Activated T-helper 2 cell treated with anti-CD3 and anti-CD28 coated beads, Interferon-gamma antibody, Interleukin-2, Interleukin-4, amounts not matched to agents 10 μg/mL and 5 μg/mL and 100 μg/mL, durations not matched to agents 14 hours and 24 hours and 36 hours (primary cell): ENCODE measurements at places on chromosomes 12 and 14. TPM values are rescaled to one million over a fixed set of nuclear protein-coding genes. Genes with fewer than 3 reads are reported as not detected.

DNA sequence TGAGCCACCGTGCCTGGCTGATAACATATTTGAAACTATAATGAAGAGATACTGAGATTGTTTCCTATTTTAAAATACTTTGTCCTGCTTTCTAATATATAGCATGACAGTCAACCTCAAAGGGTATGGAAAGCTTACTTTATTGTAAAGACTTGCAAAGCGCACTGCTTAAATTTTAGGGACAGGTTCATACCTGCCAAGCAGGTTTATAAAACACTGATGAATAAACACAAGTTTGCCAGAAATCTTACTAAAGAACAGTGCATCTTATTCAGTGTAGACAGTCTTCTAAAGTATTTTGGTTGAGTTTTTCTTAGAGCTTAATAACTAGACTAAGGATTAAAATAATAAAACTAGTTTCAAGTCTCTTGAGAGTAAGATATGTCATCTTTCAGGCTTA, 4.8 kb downstream of the C12orf71 start:
- no peak overlapping the region for H3K4me3 ChIP-seq
- H3K36me3 ChIP-seq: no peaks in the 10 kb centered on the region
- peaks cover 17% of the 10 kb centered on the region for H3K4me1 ChIP-seq
- no peak for DNase-seq

The RNF31 gene
- 80.4 and 92.0 TPM in 2 replicates for total RNA-seq

The GLT8D2 gene
- 0.11 TPM in 1 of 2 replicates, not detected in the other for total RNA-seq

DNA sequence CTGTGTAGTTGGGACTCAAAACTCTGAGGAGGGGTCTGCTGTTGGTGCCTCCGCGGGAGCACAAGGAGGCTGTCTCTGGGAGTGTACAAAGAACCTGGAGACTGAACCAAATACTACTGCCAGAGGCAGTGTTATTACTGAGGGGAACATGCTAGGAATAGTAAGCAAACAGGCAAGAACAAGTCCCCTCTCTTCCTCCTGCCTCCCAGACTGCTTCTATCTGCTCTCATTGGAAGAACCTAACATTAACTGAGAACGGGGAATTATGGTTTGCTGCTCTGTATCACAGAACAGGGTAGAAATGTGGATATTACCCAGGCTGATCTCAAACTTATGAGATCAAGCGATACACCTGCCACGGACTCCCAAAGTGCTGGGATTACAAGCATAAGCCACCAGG, 4.5 kb upstream of the KMT5A start:
- H3K27me3 ChIP-seq: no peaks in the 10 kb centered on the region
- peaks cover 4% of the 10 kb centered on the region for H3K4me1 ChIP-seq
- no peak overlapping the region for H3K27ac ChIP-seq
- no peak for DNase-seq
- no peak overlapping the region for H3K4me3 ChIP-seq
- H3K36me3 ChIP-seq: no peaks in the 10 kb centered on the region

DNA sequence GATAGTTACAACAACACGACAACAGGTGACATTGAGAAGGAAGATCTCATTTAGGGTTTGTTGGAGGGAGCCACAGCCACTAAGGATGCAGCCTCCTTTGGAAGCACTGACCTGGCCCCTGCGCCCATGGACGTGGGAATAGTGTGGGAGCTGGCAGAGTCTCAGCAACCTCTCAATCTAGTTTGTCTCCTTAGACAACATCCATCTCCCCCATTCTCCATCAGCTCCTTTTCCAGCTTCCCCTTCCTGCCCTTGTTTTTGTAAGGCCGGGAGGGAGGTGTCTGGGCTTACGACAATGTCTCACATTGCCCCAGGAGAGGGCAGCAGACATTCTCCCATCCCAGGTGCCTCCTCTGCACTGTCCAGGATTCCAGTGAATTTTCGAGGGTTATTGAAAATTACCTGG, 170.2 kb upstream of the PZP start:
- H3K27ac ChIP-seq: no peak overlapping the region
- no peak overlapping the region for H3K4me3 ChIP-seq
- DNase-seq: no peak

DNA sequence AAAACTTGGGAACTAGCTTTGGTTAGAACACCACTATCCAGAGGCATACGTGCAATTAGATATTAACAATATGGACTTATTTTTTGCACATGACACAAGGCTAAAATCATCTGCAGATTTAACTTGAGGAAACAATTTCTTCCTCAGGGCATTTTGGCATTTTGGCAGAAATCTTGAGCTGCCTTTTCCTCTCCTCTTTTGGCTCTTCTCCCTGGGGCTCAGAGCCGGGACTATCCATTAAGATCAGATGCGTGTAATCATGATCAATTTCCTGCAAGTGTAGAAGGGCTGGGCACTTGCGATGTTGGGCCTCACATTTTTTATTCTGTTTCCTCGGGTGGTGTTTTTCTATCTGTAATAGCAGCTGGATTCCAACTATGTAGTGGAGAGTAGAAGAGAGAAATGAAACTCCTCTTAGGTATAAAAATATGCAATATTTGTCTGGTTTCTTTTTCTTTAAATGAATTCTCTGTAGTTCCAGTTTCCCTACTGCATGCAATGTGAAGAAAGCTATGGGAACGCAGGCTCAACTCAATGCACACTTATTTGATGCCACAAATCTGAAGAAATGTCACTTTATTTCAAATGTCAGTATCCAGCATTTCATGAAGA, 1010.8 kb downstream of the FLRT2 start:
- H3K4me1 ChIP-seq: no peaks in the 10 kb centered on the region
- H3K36me3 ChIP-seq: no peaks in the 10 kb centered on the region
- no peaks in the 10 kb centered on the region for H3K27me3 ChIP-seq
- DNase-seq: no peak
- H3K4me3 ChIP-seq: no peak overlapping the region

GRCh38 chr14:100653409-100653808, 66.2 kb upstream of the BEGAIN start:
- H3K27me3 ChIP-seq: peaks cover 35% of the 10 kb centered on the region
- H3K4me3 ChIP-seq: no peak overlapping the region
- H3K27ac ChIP-seq: no peak overlapping the region
- H3K36me3 ChIP-seq: no peaks in the 10 kb centered on the region

DNA sequence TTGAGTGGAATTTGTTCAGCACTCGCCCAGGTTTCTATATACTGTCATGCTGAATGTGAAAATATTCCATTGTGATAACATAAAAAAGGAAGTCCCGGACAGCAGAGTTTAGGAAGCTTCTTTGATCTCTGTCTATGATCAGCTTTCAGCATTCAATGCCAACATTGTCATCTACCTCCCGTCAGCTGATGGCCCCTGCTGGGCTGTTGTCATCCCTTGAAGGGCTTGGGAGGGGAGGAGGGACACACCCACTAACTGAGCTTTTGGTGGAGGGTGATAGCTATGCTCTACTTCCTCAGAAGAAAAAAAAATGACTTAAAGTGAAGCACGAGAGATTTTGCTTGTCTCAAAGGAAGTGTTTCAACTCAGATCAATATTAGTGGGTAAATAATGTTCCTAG, 4.7 kb upstream of the KRT77 start:
- no peak for DNase-seq
- H3K36me3 ChIP-seq: no peaks in the 10 kb centered on the region
- H3K4me3 ChIP-seq: no peak overlapping the region

- peaks cover 22% of the 10 kb centered on the region for H3K27me3 ChIP-seq
- no peaks in the 10 kb centered on the region for H3K4me1 ChIP-seq
These were observed 5.8 kb downstream of the PLEKHD1 start for GRCh38 chr14:69490219-69490918.

The MAP1LC3B2 gene
- total RNA-seq: 0.37 and 0.60 TPM in 2 replicates

DNA sequence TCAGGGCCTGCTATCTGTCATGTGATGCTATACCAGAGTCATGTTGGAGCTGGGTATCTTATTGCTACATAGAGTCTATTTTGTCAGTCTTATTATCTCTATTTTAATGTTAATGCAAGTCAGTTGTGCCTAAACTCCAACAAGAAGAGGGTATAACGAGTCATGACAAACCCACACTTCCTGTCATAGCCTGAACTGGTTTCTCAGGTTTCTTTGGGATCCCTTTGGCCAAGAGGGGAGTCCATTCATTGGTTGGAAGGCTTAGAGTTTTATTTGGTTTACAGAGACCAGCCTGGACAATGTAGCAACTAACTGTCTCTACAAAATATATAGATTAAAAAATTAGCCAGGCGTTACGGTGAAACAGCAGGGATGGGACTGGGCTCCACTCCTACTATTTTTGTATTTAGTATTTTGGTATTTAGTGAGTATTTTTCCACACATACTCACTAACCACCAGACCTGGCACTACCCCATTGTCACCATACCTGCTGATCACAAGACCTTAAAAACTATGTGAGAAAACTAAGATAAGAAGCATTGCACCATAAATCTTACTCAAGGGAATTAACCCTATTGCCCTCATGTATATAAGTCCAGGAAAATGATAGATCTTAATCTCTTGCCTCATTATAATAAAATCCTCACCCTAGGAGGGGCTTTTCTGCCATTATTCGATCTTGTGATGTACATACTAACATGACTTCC, 387.5 kb downstream of the IPO8 start:
- no peak overlapping the region for H3K4me3 ChIP-seq
- H3K4me1 ChIP-seq: no peaks in the 10 kb centered on the region
- H3K27ac ChIP-seq: no peak overlapping the region
- H3K27me3 ChIP-seq: no peaks in the 10 kb centered on the region

The KRT73 gene
- not detected in 2 replicates for total RNA-seq

GRCh38 chr12:131980263-131980662, 30.5 kb downstream of the EP400 start:
- no peak for DNase-seq
- no peak overlapping the region for H3K4me3 ChIP-seq
- no peaks in the 10 kb centered on the region for H3K4me1 ChIP-seq
- peaks cover 57% of the 10 kb centered on the region for H3K36me3 ChIP-seq
- no peaks in the 10 kb centered on the region for H3K27me3 ChIP-seq
- no peak overlapping the region for H3K27ac ChIP-seq

DNA sequence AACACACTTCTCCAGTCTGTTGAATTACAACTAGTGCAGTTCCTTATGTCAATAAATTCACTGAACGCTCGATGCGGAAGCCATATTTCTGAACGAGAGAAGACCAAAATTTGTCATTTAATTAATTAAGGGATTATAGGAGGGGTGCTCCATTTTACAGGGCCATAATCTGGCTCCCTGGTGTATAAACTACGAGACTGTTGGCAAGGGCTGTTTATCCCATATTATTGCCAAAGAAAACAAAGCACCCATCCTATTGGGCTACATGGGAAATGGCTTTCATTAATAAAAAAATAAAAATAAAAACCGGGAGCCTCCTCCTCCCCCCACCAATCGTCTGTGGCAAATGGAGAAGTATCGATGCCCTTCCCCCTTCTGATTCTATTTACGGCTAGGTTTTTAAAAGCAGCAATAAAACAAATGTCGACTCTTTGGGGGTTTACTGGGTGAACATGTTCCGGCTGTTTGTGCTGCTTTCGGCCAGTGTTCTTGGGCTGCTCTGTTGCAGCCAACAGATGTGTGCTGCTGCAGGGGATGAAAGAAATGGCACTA, 24.8 kb downstream of the ATF7 start:
- peaks cover 31% of the 10 kb centered on the region for H3K36me3 ChIP-seq
- H3K27ac ChIP-seq: no peak overlapping the region
- no peaks in the 10 kb centered on the region for H3K27me3 ChIP-seq
- H3K4me1 ChIP-seq: peaks cover 13% of the 10 kb centered on the region
- no peak for DNase-seq
- no peak overlapping the region for H3K4me3 ChIP-seq

GRCh38 chr14:70013271-70013873, 134.2 kb downstream of the SMOC1 start:
- peaks cover 5% of the 10 kb centered on the region for H3K4me1 ChIP-seq
- H3K27me3 ChIP-seq: peaks cover 19% of the 10 kb centered on the region
- no peak overlapping the region for H3K27ac ChIP-seq
- H3K36me3 ChIP-seq: no peaks in the 10 kb centered on the region
- H3K4me3 ChIP-seq: no peak overlapping the region
- no peak for DNase-seq

The PRB2 gene
- total RNA-seq: not detected in 2 replicates

DNA sequence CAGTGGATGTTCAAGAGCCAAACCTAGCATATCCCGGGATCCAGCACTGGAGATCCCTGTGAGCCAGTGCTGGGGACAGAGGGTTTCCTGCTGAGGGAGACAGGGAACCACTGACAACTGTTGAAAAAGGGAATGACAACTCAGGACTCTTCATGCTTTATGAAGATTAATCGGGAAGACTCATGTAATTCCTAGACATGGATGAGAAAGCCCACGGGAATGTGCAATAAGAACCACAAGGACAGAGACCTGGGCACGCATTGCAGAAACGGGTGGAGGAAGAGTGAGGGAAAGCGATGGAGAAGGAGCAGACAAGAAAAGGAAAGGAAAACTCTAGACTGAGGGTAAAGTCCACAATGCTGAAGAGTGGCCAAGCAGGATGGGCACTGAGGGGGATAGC, 296.0 kb downstream of the PCNX1 start:
- no peak overlapping the region for H3K4me3 ChIP-seq
- DNase-seq: no peak
- H3K27ac ChIP-seq: no peak overlapping the region
- H3K4me1 ChIP-seq: peaks cover 3% of the 10 kb centered on the region

The NPFF gene
- not detected in 2 replicates for total RNA-seq

DNA sequence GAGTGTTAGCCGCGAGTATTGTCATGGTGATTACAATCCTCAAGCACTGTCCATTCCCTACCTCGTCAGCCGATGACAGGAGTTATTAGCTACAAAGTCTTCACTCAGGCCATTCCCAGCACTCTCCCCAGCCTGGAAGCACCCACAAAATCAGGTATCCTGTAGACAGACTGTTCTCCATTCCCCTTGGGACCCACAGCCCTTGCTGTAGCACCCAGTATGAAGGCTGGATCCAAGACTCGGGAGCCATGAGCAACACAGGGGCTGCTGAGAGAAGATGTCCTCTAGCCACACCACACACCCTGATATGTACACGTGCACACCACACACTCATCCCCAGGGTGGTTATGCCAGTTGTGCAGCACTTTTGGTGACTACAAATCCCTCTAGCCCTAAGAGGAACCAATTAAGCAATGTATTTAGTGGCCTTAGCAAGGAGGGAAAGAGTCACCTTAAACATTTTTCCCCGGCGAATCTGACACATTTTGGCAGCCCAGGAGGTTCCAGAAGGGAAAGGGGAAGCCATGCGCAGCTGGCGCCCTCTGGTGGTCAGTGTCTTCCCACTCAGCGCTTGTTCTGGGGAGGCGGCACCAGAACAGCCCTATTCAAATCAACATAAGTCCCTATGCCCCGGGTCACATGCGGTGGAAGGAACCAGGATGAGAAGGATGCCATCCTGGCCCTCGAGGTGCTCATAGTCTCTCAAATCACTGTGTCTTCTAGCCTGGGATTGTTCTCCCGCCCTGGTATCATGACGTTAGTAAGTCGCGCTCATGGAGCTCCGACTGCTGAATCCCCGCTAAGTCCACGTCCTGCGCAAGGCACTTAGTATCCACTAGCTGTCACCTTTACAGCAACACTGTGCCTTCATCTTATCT, 96.9 kb downstream of the GCH1 start:
- no peak overlapping the region for H3K4me3 ChIP-seq
- H3K4me1 ChIP-seq: peaks cover 2% of the 10 kb centered on the region
- H3K27me3 ChIP-seq: peaks cover 34% of the 10 kb centered on the region
- no peaks in the 10 kb centered on the region for H3K36me3 ChIP-seq
- no peak overlapping the region for H3K27ac ChIP-seq

- no peak overlapping the region for H3K27ac ChIP-seq
- no peak for DNase-seq
- no peaks in the 10 kb centered on the region for H3K36me3 ChIP-seq
- H3K27me3 ChIP-seq: peaks cover 2% of the 10 kb centered on the region
These were observed 76.0 kb upstream of the TMCC3 start for GRCh38 chr12:94726236-94726835.

The AP5M1 gene
- total RNA-seq: 43.9 and 49.7 TPM in 2 replicates
